NCI-H1092 (cell line): ENCODE measurements at places on chromosomes 7 and 10.

DNA sequence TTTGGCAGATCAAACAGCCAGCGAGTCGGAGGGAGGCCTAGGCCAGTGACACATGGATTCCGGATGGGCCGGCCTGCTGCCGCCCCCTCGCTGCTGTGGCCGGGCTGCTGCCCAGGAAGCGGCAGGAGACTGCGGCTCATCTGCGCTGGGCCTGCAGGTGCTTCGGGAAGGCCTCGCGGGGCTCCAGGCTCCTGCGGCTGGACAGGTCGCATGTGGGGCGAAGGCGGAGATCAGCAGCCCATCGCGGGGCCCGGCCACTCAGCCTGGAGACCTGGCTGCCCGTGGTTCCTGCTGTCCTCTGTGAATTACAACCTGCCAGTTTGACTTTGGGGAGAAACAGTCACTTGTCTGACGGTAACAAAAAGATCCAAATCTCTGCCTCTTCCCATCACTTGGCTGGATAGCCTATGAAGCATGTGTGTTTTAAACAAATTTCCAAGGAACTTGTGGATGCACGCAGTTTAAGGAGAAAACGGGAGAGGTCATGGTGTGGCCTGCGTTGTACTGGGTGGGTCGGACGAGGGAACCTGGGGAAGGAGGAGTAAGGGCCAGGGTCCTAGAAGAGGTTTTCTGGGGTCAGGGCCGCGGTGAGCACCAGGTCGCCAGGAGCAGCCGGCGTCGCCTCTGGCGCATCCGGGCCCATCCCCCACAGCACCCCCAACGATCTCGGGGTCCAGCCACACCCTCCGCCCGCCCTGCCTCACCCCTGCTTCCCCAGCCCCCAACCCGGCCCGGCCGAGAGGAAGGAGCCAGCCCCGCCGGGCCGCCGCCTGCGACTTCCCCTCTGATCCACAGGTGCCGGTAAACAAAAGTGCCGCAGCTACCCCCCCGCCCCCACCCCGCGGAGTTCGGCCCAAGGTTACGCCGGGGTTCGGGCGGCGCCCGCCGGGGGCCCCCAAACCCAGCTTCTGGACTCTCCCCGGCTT is 1.6 kb downstream of the SPOCK2 start:
- DNase-seq, result no peak

GRCh38 chr7:137324796-137325696 is 18.5 kb downstream of the PTN start:
- no peak for DNase-seq

GRCh38 chr10:70440296-70441160 is 953 bp downstream of the NODAL start:
- DNase-seq, result no peak

DNA sequence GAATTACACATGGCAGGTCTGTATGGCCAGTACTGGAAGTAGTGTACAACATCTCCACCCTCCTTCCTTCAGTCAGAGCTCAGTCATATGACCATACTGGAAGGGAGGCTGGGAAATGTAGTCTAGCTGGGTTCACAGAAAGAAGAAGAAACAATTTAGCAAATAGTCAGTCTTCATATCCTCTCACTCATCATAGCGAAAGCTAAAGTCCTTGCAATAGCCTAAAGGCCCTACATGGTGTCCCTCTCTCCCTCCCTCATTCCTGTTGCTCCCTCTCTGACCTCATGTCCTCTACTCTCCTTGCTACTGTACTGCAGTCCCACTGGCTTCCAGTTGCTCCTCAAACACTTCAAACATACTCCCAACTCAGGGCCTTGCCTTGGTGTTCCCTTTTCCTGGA is 4.3 kb upstream of the CALU start:
- DNase-seq, result no peak
